ENCODE measurements at places on chromosomes 6 and 20.

- DNase-seq, result no peak
Measured at GRCh38 chr20:43916881-43917371, 2.3 kb downstream of the TOX2 start.

DNA sequence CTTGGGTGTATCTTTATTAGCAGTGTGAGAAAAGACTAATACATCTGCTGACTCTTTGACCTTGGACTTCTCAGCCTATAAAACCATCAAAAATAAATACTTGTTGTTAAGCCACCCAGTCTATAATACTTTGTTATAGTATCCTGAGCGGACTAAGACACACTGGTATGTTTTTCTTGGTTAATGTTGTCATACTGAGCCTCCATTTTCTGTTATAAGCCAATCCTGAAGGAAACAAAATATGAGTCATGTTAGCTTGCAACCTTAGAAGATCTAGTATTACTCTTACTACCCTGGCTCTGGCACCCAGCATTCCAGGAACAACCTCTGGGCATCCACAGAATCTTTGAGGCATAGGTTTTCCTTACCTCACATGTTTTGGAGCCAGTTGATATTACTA, 307.2 kb downstream of the FRK start:
- DNase-seq, result no peak

DNA sequence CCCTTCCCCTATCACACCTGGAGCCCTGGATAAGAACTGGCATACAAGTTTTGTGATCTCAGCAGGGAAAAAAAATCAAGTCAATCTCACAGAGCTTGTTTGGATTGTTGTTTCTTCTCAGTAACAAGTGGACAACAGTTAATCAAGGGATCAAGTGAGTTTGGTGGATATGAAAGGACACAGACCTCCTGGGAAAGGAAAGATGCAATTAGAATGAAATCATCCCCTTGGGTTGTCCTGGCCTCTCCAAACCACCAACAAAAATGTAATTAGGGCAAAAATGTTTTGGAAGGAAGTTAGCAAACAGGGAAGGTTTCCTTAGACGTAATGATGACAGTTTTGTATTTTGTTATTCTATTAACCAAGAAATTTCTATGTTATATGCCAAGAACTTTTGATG, 99.1 kb upstream of the PRDM1 start:
- no peak for DNase-seq

DNA sequence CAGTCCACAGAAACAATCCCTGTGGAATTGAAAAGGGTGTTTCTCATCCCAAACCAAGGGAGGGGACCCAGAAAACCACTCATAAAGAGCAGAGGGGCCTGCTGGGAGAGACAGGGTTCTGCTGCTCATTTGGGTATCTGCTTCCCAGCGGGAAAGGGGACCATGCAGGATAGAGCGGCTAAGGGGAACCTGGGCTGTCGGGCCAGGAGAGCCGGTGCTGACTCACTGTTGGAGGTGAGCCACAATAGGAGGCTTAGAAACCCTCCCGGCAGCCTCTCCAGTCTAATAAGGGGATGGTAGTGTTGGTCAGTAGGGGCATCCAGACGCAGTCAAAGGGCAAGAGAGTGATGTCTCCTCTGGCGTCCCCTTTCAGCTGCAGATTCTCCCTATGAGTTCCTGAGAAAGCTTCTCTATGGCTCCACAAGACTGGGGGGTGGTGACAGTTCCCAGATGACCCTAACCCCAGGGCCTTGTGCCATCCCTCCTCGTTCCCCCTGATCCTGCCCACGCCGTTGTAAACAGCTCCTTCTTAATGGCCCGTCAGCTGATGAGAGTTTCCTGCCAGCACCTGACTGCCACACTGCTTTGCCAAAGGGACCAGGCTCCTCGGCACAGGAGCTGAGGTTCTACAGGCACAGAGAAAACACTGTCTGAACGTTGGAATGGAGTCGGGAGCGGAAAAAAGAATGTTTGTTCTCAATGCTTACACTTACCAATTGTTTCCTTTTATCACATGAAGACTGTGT, 646.1 kb upstream of the DEFB115 start:
- no peak for DNase-seq
